T-cell (primary cell): ENCODE measurements at places on chromosomes 3 and 15.

GRCh38 chr15:84818261-84819131 lies 1.3 kb downstream of the ALPK3 start:
- H3K27ac ChIP-seq = no peak overlapping the region
- H3K4me1 ChIP-seq = peaks cover 8% of the 10 kb centered on the region
- no peaks in the 10 kb centered on the region for H3K36me3 ChIP-seq
- no peak overlapping the region for H3K4me3 ChIP-seq
- DNase-seq = no peak
- no peaks in the 10 kb centered on the region for H3K27me3 ChIP-seq

DNA sequence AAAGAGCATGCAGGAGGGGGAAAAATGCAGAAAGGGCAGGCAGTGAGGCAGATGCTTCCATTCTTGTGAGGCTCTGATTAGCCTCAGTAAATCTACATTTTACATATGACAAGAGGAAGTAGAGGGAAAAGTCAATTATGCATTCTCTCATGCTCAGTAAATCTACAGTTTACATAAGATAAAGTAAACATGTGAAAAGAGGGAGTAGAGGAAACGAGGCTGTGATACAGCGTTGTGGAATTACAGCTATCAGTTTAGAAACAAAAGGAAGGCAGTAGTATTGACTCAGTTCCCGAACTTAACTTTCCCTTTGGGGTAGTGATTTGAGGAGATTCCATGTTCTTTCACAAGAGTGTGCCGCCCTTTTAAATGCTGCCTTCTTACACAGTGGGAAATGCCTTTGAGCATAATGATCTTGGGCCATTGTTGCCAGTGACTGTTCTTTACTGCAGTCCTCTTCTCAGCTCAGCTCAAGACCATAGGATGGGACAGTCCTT lies 39.3 kb downstream of the OSTN start:
- H3K4me1 ChIP-seq = no peaks in the 10 kb centered on the region
- DNase-seq = no peak
- H3K36me3 ChIP-seq = no peaks in the 10 kb centered on the region
- no peak overlapping the region for H3K4me3 ChIP-seq
- no peaks in the 10 kb centered on the region for H3K27me3 ChIP-seq

- no peak overlapping the region for H3K27ac ChIP-seq
- H3K4me3 ChIP-seq = no peak overlapping the region
- H3K27me3 ChIP-seq = no peaks in the 10 kb centered on the region
- no peaks in the 10 kb centered on the region for H3K4me1 ChIP-seq
- no peak for DNase-seq
Measured at GRCh38 chr3:108156312-108156853, 65.6 kb upstream of the CD47 start.

GRCh38 chr3:189270248-189270832 lies 98.6 kb downstream of the TPRG1 start:
- H3K4me1 ChIP-seq = peaks cover 23% of the 10 kb centered on the region
- no peak overlapping the region for H3K4me3 ChIP-seq
- H3K36me3 ChIP-seq = no peaks in the 10 kb centered on the region
- no peak overlapping the region for H3K27ac ChIP-seq
- peak; percentile 24 for DNase-seq

DNA sequence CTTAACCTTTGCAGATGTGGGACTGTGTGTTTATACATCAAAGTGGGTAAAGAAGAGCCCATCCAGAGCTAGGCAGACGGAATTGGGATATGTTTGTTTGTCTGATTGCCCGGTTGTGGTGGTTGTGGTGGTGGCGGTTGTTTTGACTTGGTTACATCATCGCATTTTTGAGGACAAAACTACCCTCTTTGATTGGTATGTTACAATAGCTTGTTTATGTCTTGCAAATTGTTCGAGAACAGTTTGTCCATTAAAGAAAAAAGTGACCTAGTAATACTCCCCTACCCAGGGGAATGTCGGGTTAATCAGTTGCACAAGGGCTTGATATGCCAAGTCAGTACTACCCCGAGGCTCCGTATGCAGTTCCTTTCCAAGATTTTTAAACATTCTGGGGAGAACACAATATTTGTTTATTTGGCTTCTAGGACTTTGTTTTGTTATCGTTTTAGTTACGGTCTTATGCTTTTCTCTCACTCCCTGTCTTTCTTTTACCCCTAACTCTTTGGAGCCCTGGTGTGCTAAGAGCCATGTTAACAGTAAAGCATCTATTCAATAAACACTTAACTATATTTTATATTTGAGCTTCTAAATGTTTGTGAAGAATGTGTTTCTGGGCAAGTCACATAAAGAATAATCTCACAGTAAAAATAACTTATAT lies 315.4 kb downstream of the LPP start:
- no peak for DNase-seq
- H3K27ac ChIP-seq = no peak overlapping the region
- H3K4me1 ChIP-seq = no peaks in the 10 kb centered on the region
- H3K27me3 ChIP-seq = no peaks in the 10 kb centered on the region

DNA sequence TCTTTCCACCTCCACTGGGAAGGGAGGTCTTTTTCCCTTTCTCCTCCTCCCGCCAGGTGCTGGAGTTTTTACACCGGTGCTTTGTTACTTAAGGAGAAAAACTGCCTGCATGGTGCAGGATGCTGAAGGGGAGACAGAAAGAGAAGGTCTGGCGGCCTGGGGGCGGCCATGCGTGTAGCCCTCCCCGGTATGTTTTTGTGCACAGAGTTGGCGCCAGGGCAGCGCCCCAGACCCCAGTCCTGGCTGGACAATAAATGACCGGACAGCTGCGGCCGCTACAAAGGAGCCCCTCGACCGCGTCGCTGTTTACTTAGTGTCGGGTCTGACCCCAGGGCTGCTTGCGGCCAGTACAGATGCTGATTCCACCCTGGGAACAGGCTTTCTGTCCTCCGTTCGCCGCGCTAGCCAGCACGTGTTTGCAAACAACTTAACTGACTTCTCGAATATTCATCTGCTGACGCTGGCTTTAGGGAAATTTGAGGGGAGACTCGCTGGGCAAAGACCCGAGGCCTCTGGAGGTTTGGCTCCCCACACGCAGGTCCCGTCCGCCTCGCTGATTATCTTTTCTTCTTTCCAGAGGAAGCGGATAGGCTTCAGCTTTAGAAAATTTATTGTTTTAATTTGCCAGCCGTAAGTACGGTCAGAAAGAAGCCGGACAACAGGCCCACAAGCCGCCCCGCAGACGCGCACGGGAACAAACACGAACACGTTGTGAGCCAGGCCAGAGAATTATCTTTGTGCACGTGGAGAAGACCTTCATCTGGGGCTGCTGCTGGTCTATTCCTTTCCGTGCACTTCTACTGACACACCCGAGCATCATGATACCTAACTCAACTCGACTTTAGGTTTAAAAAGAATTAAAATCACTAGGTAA lies 46.9 kb downstream of the ZIC4 start:
- H3K36me3 ChIP-seq = no peaks in the 10 kb centered on the region
- H3K27me3 ChIP-seq = peaks cover 55% of the 10 kb centered on the region
- no peak overlapping the region for H3K27ac ChIP-seq
- no peaks in the 10 kb centered on the region for H3K4me1 ChIP-seq

DNA sequence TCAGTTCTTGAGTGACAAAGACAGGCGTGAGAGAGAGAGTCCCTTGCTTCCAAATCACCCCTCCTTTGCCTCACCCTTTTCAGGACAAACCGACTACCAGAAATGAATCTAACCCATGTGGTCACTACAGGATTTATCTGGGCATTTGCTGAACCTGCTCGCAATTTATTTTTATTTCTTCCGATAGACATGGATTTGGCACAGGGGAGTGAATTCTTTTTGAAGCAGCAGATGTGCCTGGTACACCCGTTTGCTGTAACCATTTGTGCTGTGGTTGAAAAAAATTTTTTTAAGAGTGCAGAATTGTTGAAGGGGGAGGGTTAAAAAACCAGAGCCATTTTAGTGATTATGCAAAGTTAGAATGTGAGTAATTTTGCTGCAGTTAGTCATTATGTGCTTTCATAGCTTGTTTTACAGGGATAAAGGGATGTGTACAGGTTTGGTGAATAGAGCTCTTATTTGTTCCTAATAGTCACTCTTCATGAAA lies 442.0 kb downstream of the LPP start:
- H3K36me3 ChIP-seq = no peaks in the 10 kb centered on the region
- no peak overlapping the region for H3K27ac ChIP-seq
- no peak overlapping the region for H3K4me3 ChIP-seq
- no peaks in the 10 kb centered on the region for H3K27me3 ChIP-seq
- no peaks in the 10 kb centered on the region for H3K4me1 ChIP-seq
- no peak for DNase-seq

DNA sequence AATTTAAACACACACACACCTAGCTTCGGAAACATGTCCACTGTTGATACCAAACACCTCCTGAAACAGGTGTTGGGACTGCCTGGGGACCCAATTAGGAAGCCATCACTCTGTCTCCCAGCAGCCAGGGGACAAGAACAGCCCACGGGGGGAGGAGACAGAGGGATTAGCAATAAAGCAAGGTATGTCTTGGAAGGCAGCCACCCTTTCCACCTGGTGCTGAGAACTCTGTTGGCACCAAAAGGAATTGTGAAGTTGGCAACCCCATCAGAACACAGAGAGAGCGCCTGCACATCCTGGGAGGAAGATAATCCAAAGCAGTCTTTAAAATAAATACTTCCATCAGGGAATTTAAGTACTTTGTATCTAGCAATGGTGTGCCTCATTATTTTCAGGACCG lies 111.0 kb downstream of the ADAMTS17 start:
- no peaks in the 10 kb centered on the region for H3K27me3 ChIP-seq
- H3K4me1 ChIP-seq = no peaks in the 10 kb centered on the region
- H3K27ac ChIP-seq = no peak overlapping the region
- no peak overlapping the region for H3K4me3 ChIP-seq

- H3K27ac ChIP-seq = no peak overlapping the region
- no peaks in the 10 kb centered on the region for H3K36me3 ChIP-seq
- no peaks in the 10 kb centered on the region for H3K4me1 ChIP-seq
- no peaks in the 10 kb centered on the region for H3K27me3 ChIP-seq
- H3K4me3 ChIP-seq = no peak overlapping the region
Measured at GRCh38 chr15:101439920-101440319, 49.6 kb downstream of the PCSK6 start.

DNA sequence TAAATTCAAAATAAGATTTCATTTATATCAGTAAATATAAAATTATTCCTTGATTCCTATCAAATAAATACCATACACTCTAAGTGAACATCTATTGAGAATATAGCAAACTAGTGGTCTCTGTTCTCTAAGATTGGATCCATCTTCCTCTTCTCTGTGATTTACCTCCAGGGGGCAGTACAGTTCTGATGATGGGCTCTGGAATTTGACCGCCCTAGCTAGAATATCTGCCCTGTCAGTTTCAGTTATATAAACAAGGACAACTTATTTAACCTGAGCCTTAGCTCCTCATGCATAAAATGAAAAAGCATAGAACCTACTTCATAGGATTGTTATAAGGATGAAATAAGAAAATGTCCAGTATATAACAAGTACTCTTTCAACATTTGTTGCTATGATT lies 171.1 kb upstream of the CCDC54 start:
- H3K27ac ChIP-seq = no peak overlapping the region
- no peaks in the 10 kb centered on the region for H3K27me3 ChIP-seq
- no peak for DNase-seq
- no peaks in the 10 kb centered on the region for H3K4me1 ChIP-seq
- H3K36me3 ChIP-seq = no peaks in the 10 kb centered on the region

- no peak overlapping the region for H3K4me3 ChIP-seq
- H3K4me1 ChIP-seq = no peaks in the 10 kb centered on the region
- no peak for DNase-seq
- H3K36me3 ChIP-seq = no peaks in the 10 kb centered on the region
- no peak overlapping the region for H3K27ac ChIP-seq
Measured at GRCh38 chr15:77138167-77138522, 67.2 kb upstream of the TSPAN3 start.

DNA sequence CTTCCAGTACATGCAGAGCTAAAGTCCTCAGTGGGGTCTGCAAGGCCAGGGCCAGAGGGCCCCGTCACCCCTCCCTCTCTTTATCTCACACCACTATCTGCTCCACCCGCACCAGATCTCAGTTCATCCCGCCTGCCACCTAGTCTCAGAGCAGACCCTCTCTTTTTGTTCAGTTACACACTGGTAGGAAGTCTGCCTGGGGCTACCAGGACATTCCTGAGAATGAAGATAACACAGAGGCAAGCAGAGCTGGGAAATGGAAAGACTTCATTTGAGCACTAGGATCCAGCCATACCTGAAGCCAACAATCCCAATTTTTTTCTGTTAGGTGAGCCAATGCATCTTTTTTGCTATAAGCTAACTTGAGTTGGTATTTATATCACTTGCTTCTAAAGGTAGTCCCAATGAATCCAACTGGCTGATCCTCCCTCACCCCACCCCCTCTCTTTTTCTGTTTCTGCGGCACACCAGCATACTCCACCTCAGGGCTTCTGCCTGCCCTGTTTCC lies 24.5 kb downstream of the ATP2B2 start:
- no peaks in the 10 kb centered on the region for H3K36me3 ChIP-seq
- DNase-seq = no peak

- H3K27me3 ChIP-seq = peaks cover 7% of the 10 kb centered on the region
- no peak overlapping the region for H3K27ac ChIP-seq
- H3K4me1 ChIP-seq = peaks cover 44% of the 10 kb centered on the region
- DNase-seq = no peak
- peak overlapping the region; percentile 64 for H3K4me3 ChIP-seq
Measured at GRCh38 chr15:41492597-41493204, 973 bp upstream of the ITPKA start.

GRCh38 chr3:130929804-130930203 lies 35.9 kb downstream of the ATP2C1 start:
- DNase-seq = no peak
- no peak overlapping the region for H3K4me3 ChIP-seq
- H3K27ac ChIP-seq = no peak overlapping the region
- H3K36me3 ChIP-seq = peaks cover 2% of the 10 kb centered on the region

GRCh38 chr3:152199102-152199840 lies 69.5 kb upstream of the MBNL1 start:
- peaks cover 31% of the 10 kb centered on the region for H3K4me1 ChIP-seq
- no peak for DNase-seq
- H3K36me3 ChIP-seq = no peaks in the 10 kb centered on the region
- H3K27ac ChIP-seq = peak overlapping the region; percentile 71
- H3K27me3 ChIP-seq = no peaks in the 10 kb centered on the region
- H3K4me3 ChIP-seq = peak overlapping the region; percentile 23

- no peaks in the 10 kb centered on the region for H3K36me3 ChIP-seq
- peak; percentile 52 for DNase-seq
- no peaks in the 10 kb centered on the region for H3K27me3 ChIP-seq
- H3K27ac ChIP-seq = no peak overlapping the region
Measured at GRCh38 chr3:50519471-50520089, 16.1 kb upstream of the CACNA2D2 start.

- H3K36me3 ChIP-seq = peaks cover 16% of the 10 kb centered on the region
- no peak overlapping the region for H3K27ac ChIP-seq
- no peak overlapping the region for H3K4me3 ChIP-seq
Measured at GRCh38 chr15:89197503-89197971, 23.8 kb downstream of the RLBP1 start.

- H3K4me3 ChIP-seq = no peak overlapping the region
- H3K27ac ChIP-seq = no peak overlapping the region
- no peak for DNase-seq
- H3K27me3 ChIP-seq = no peaks in the 10 kb centered on the region
Measured at GRCh38 chr3:124985349-124985748, 50.8 kb upstream of the MUC13 start.

- H3K4me3 ChIP-seq = no peak overlapping the region
- no peaks in the 10 kb centered on the region for H3K36me3 ChIP-seq
- no peak for DNase-seq
- no peaks in the 10 kb centered on the region for H3K4me1 ChIP-seq
- H3K27me3 ChIP-seq = no peaks in the 10 kb centered on the region
Measured at GRCh38 chr3:104598848-104599511, 767.7 kb upstream of the ALCAM start.
